A673 (cell line): ENCODE measurements at places on chromosomes 1 and 21.

- peaks cover 19% of the 10 kb centered on the region for H3K4me1 ChIP-seq
- H3K4me3 ChIP-seq = peak overlapping the region; percentile 99
- DNase-seq = peak; percentile 80
- peak overlapping the region; percentile 97 for H3K27ac ChIP-seq
- H3K36me3 ChIP-seq = peaks cover 28% of the 10 kb centered on the region
Observed at GRCh38 chr1:93080179-93080823, 1.2 kb downstream of the MTF2 start.

DNA sequence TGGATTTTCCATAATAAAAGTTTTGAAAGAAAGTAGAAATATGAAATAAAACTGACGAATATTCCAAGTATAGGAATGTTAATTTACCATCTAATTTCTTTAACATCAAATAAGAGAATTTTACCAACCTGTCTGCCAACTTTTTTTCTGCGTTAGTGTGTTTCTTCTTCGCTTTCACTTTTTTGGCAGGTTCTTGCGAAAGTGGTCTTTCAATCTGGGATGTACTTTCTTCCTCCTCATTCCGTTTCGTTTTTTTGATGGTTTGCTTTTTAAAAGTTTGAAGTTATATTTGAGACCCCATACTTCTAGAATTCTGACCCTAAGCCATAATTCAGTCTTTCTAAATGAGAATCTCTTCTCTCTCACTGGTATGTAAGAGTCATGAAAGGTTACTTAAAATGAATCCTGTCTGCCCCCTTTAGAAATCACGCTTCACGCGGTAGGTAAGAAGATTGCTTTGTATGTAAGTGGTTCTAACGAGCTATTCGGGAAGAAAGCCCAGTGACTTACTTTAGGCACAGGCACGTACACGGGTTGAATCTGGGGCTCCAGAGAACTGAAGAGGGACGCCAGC lies 580 bp downstream of the RBM34 start:
- H3K4me1 ChIP-seq = no peaks in the 10 kb centered on the region
- peaks cover 8% of the 10 kb centered on the region for H3K36me3 ChIP-seq
- peak overlapping the region; percentile 77 for H3K27ac ChIP-seq
- peak; percentile 31 for DNase-seq
- peak overlapping the region; percentile 68 for H3K4me3 ChIP-seq
- no peaks in the 10 kb centered on the region for H3K27me3 ChIP-seq

GRCh38 chr1:168137515-168137821 lies 738 bp upstream of the GPR161 start:
- H3K27ac ChIP-seq = peak overlapping the region; percentile 21
- no peaks in the 10 kb centered on the region for H3K27me3 ChIP-seq
- H3K4me1 ChIP-seq = peaks cover 18% of the 10 kb centered on the region
- peak overlapping the region; percentile 92 for H3K4me3 ChIP-seq
- no peak for DNase-seq
- no peaks in the 10 kb centered on the region for H3K36me3 ChIP-seq

DNA sequence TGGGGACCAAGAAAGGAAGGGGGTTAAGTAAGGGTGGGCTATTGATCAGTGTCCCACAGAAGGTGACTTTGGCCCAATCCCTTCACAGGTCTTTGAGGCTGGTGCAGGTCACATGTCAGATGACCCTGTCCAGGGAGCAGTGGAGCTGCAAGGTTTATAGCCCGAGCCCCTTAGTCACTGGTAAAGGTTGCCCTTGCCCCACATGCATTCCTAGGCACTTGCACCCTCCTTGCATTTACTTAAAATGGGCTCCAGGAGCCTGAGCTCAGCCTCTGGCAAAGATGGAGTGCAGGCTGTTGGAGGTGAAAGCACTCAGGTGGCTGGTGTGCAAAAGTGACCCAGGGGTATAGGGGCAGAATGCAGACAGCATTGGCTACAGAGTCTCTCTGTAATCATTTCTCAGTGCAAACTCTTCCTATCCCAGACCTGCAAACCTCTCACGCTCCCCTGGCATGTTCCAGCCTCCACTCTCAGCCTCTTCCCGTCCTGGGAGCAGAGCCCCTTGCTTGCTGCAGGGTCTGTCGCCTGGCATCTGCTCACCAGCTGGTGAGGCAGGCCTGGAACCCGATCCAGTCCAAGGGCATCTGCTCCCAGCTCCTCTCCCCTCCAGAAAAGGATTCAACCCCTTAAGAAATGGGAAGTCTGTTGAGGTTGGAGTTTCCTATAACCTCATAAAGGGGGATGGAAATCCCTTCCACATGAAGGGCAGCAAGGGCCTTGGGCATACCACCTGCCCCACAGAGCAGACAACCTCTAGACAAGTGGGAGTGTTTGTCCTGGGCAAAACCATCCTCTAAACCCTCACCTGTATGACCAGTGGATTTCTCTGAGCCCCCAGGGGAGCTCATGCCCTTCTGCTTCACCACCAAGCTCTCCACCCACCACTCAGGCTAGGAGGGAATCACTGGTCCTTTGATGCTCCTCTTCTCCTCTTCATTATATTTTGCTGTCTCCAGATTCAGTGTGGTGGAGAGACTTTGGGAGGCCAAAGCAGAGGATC lies 23.1 kb upstream of the PTPRF start:
- no peaks in the 10 kb centered on the region for H3K27me3 ChIP-seq
- DNase-seq = no peak
- no peaks in the 10 kb centered on the region for H3K36me3 ChIP-seq
- no peaks in the 10 kb centered on the region for H3K4me1 ChIP-seq
- no peak overlapping the region for H3K4me3 ChIP-seq

- H3K4me1 ChIP-seq = no peaks in the 10 kb centered on the region
- DNase-seq = no peak
- H3K27ac ChIP-seq = no peak overlapping the region
- H3K4me3 ChIP-seq = no peak overlapping the region
- H3K36me3 ChIP-seq = no peaks in the 10 kb centered on the region
- peaks cover 33% of the 10 kb centered on the region for H3K27me3 ChIP-seq
Observed at GRCh38 chr1:223334156-223334555, 29.8 kb downstream of the SUSD4 start.

GRCh38 chr1:206925106-206925736 lies 3.5 kb upstream of the FCMR start:
- DNase-seq = no peak
- H3K36me3 ChIP-seq = no peaks in the 10 kb centered on the region

- H3K4me1 ChIP-seq = peaks cover 22% of the 10 kb centered on the region
- peak; percentile 94 for DNase-seq
- H3K27ac ChIP-seq = peak overlapping the region; percentile 72
Observed at GRCh38 chr1:7470904-7471638, 300.0 kb upstream of the VAMP3 start.
